ENCODE measurements at places on chromosomes 6 and 20.
A peak's percentile ranks its signal among the peaks of the same experiment; 100 is the strongest.

DNA sequence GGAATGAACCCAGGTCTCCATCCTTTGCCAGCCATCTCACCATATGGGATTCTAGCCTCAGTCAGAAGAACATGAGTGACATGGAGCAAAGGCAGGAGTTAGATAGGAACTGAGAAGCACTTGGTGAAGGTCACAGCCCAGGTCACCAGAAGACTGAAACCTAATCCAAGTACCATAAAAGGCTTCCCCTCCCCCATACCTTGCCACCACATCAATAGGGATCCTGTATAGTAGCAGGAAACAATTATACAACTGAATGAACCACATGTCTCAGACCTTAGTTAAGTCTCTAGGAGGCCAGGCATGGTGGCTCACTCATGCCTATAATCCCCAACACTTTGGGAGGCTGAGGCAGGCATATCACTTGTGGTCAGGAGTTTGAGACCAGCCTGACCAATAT lies 49.6 kb downstream of the KIZ start:
- peak; percentile 85 for DNase-seq

DNA sequence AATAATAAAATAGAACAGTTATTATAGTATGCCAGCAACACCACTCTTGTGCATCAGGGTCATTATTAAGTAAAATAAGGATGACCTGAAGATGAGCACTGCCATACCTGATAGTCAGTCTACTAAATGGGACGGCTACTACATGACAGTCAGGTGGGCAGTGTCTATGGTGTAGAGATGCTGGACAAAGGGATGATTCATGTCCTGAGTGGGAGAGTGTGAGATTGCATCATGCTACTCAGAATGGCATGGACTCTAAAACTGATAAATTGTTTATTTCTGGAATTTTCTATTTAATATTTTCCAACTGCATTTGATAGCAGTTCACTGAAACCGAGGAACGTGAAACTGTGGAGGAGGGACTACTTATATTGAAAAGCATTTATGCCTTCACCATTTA lies 38.8 kb downstream of the SNX9 start:
- no peak for DNase-seq

DNA sequence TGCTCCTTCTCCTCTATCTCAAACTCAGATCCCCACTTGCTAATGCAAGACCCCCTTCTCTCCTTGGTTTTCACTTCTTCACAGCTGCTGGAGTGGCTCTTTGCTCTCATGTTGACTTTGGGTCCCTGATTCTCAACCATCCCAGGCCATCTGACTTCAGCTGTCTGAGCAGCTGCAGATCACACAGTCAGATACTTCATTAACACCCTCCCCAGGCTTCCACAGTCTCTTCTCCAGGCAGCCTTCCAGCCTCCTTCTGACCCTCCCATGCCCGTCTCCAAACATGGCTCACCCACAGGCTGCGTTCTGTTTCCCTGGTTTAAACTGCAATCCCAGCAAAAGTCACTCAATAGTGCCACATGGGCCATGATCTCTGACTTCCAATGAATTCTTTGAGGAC lies 65.4 kb downstream of the HIVEP2 start:
- DNase-seq, result no peak

DNA sequence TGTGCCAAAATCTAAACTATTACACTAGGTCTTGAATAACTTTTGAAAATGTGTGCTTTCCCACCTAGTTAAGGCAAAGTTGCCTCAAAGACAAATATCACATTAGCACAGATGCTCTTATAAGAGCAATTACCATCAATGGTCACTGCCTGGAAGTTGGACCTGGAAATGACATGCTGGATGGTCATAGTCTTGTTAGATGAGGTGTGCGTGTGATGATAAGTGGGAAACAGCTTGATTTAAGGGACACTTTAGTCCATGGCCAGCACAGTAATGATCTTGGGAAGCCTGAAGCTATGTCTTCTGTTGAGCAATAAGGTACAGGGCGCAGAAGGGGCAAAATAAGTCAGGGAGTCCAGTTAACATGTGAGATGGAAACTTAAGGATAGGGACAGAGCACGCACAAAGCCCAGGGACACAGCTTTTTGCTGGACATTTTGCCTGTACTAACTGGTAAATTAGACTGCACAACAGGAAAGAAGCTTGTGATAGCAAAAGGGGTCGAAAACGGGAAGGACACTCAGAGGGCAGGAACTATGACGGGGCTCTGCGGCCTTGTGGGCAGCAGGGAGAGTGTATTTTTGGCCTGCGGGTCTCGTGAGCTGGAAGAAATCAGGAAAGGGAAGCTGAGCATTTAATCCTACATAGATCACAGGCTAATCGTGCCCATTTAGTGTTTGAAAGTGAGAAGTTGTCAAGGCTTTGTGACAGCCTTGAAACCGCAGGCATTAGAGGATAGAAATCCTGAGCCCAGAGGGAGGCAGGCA lies 66.7 kb upstream of the BMP2 start:
- no peak for DNase-seq

DNA sequence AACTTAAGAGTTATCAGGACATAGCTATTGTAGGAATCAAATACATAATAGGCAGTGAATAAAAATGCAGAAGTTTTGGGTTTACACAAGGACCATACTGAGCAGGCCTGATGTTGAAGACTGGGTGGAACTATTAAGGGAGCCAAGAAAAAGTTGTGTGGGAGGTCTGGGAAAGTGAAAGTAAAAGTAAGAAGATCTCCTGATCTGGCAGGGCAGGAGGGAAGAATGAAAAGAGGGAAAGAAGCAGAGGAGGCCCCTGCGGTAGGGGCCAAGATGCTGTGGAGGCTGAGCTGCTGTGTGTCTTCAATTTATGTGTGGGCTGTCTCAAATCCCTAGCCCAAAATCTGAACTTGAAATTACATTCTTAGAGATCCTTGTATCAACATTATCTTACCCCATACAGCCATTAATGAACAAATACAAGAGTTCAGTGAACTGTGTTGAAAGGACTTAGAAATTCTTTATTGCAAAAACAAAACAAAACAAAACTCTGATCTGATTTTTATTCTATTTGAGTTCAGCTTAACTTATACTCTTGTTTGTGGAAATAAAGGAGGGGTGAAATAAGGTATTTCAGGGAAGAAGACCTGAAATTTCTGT lies 1183.8 kb downstream of the HACE1 start:
- peak; percentile 33 for DNase-seq

GRCh38 chr20:11296951-11297350 lies 620.7 kb upstream of the BTBD3 start:
- DNase-seq, result no peak

DNA sequence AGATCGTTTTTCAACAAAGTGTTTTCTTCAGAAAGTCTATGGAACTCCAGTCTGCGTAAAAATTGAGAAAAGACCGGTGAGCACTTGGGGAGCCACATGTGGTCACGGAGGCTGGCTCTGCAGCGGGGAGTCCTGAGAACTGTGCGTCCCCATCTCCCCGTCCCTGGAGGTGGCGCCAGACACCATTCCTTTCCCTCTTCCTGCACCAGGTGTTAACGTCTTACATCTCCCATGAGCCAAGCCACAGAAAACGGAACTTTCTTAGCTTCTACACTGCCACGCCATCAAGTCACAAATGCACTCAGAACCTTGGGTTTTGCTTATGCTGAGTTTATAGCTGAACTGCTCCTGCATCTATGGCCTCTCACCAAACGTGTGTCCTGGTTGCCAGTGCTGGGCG lies 62.6 kb downstream of the GINS1 start:
- peak; percentile 75 for DNase-seq

DNA sequence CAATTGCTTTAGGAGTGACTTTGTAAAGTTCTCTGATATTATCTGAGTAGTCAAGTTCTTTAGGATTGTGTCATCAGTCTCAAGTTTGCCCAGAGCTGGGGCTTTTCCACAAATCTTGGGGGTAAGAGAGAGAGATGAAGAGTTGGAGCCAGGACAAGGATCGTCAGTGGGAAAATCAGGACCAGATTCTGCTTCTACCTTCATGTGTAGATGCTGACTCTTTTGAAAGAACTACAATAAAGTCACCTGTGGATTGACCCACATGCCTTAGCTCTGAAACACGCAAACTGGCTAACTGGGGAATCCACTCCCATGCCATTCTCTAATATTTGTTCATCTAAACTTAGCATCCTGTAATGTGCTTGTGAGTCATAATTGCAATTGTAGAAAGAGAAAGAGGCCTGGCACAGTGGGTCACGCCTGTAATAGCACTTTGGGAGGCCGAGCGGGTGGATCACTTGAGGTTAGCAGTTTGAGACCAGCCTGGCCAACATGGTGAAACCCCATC lies 15.6 kb upstream of the BICRAL start:
- DNase-seq, result no peak

DNA sequence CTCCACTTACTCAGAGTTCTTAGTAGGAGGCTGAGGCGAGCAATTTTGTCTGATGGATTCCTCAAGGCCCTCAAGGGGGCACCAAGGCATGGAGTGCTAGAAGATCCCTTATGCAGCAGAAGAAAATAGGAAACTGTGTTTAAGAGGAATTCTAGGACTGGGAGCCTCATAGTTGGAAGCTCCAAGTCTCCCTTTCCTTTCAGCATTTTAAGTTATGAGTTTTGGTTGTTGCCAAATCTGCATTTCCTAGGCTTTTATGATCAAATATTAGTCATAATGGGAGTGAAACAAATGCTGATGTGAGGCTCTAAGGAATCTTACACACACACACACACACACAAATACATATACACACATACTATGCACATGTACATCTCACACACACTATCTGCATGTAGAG lies 714.0 kb downstream of the UTRN start:
- no peak for DNase-seq

GRCh38 chr6:101909366-101909765 lies 515.9 kb downstream of the GRIK2 start:
- no peak for DNase-seq

Measured in DND-41 (cell line).